ENCODE measurements at places on chromosomes 16 and 17.

DNA sequence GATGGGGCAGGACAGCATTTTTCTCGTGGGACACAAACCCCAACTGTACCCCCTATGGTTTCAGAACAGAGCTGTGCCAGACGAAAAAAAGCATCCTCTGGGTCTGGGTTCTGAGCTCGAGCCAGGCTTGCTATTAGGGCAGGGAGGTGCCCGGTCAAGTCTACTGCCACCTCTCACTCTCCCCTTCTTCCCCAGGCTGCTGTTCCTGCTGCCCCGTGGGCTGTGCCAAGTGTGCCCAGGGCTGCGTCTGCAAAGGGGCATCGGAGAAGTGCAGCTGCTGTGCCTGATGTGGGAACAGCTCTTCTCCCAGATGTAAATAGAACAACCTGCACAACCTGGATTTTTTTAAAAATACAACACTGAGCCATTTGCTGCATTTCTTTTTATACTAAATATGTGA lies 1.1 kb downstream of the MT1E start:
- DNase-seq = no peak

- no peak for DNase-seq
Measured at GRCh38 chr16:66265556-66266141, 100.8 kb upstream of the CDH5 start.

DNA sequence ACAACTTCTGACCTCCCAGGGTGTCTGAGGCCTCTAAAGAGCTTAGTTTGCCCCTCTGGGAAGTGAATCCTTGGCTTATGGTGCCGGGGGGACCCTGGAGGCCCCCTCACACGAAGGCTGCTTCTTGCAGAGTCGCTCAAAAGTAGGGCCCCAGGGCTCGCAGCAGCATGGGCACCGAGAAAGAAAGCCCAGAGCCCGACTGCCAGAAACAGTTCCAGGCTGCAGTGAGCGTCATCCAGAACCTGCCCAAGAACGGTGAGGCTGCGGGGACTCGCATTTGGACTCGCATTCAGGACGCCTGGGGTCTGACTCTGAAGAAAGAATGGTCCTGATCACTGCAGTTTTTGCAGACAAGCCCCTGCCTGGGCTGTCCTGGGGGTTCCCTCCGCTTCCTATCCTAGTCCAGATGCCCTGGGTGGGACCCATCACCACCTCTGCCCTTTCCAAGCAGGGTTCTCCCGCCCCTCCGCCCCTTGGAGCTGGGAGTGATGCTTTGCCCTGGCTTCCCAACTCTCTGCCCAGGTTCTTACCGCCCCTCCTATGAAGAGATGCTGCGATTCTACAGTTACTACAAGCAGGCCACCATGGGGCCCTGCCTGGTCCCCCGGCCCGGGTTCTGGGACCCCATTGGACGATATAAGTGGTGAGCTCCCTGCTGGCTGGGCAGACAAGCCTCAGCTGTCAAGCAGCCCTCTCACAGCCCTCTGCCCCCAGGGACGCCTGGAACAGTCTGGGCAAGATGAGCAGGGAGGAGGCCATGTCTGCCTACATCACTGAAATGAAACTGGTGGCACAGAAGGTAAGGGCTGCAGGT lies 698 bp downstream of the ACBD4 start:
- DNase-seq = no peak

DNA sequence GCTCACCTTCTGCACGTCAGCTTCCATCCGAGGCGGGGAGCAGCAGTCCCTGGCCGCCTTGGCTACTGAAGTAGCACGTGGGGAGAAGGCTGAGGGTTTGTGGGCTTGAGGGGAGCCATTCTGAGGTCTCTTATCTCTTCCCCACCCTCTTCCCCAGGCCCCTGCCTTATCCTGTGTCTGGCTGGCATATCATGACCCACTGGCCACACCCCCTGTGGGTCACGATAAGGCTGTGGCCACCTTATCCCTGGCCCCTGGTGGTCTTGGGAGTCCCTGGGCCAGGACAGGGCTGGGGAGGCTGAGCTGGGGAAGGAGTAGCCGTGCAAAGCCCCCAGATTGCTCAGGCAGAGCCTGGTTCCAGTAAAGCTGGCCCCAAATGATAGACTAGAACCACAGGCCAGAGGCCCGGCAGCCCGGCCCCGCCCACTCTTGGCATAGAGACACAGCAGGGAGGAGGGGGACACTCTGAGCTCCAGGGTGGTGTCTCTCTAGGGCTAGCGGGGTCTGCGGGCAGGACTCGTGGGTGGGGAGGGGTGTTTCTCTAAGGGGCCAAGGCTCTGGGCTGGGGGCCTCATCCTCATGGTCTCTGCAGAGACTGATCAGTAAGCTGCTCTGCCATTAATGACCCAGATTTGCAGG lies 7.6 kb downstream of the SPNS2 start:
- no peak for DNase-seq

DNA sequence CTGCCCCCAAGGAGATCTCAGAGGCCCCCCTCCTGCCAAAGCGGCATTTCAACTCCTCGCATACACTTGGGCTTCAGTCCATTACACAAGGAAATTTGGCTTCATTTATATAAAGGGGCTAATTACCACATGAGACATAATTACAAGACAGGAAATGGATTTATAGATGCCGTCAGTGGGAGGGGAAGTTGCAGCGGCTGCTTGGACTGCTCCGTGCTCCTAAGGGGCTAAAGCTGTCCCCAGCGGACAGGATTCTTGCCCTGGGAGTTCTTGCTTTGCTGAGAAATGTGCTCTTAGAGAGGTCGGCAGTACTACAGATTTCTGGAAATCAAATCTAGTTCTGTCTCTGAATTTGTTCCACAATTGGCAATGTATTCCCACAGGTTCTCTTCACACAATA lies 57.2 kb upstream of the NLK start:
- no peak for DNase-seq

GRCh38 chr16:82623241-82623640 lies 3.5 kb upstream of the CDH13 start:
- no peak for DNase-seq

DNA sequence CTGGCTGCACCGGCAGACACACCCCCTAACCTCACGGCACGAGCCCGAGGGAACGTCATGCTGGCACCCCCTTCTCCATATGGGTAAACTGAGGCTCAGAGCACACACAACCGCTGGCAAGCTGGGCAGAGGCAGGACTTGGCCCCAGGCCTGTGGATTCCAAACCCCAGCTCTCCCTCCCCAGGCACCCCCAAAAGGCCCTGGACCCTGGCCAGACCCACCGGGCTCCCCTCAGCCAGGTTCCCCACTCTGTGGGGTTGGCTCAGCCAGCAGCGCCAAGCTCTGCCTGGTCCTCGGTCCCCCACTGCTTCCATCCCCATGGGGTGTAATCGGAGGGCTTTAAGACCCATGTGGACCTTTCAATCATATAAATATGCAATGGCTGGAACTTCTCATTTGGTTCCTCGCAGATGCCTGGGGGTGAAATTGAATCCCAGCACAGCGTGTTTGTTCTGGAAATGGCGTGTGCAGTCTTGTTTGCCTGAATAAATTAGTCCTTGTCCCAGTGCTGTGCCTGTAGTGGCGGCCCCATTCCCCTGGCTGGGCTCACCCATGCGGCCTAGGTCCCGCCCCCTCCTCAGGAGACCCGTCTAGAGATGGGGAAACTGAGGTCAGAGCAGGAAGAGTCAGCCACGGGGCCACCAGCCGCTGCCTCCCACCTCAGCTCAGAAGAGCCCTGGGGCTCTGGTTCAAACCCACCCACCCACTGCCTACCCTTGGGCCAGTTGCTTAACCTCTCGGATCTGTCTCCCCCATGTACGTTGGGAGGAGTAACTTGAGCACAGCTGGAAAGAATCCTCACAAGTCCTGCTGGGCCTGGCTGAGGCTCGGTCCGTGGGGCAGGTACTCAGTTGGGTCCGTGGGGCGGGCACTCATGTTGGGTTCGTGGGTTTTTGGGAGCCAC lies 57.3 kb downstream of the ZFPM1 start:
- no peak for DNase-seq

- DNase-seq = no peak
Measured at GRCh38 chr16:19683453-19684236, 34.4 kb downstream of the KNOP1 start.

DNA sequence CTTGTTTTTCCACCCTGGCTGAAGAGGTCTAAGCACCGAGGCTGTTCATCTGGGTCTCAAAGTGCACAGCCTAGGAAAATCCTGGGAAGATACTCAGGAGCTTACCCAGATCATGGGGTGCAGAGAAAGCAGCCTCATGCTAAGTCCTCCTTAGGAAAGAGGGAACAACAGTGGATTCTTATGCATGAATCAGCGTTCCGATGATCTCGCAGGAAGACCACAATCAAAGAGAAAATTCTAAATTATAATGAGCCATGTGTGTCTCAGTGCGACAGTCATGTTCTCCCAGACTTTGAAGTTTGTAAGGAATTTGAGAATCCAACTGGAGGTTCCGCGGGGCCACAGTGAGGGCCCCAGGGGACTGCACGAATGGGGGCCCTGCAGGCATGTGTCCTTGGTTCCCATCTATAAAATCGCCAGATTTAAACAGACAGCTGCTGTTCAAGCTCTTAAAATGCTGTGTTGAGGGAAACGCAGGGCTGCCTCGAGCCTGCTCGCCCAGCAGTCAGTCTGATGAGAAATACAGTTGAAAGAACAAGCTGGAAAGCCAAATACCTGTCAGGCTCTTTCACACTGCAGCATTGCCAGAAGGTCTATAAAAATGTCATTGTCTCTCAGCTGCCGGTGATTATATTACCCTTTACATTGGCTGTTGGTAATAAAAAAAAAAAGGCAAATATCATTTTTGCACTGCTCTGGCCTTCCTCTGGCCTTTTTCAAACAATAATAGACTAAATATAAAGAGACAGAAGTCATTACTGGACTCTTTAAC lies 152.1 kb downstream of the PMP22 start:
- DNase-seq = no peak

- no peak for DNase-seq
Measured at GRCh38 chr17:80894439-80894721, 97.3 kb upstream of the CHMP6 start.

- no peak for DNase-seq
Measured at GRCh38 chr16:4110065-4110464, 6.2 kb downstream of the ADCY9 start.

GRCh38 chr16:81817789-81818567 lies 38.9 kb downstream of the PLCG2 start:
- DNase-seq = no peak

DNA sequence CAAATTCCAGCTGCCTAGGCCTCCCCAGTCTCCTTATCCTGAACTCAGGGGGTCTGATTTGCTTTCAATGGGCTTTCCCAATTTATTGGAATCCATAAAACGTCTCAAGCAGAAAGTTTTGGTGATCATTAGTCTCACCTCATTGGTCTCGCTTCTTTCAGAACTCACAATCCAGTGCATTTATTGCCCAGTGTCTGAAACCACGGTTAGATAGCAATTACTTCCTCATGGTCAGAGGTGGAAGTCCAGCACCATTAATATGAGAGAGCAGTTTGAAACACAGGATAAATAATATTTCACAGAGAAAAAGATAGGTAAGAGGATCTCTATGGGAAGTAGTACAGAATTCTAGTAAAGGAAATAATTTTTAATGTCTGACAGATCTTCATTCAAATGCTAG lies 128.7 kb downstream of the TOX3 start:
- no peak for DNase-seq

DNA sequence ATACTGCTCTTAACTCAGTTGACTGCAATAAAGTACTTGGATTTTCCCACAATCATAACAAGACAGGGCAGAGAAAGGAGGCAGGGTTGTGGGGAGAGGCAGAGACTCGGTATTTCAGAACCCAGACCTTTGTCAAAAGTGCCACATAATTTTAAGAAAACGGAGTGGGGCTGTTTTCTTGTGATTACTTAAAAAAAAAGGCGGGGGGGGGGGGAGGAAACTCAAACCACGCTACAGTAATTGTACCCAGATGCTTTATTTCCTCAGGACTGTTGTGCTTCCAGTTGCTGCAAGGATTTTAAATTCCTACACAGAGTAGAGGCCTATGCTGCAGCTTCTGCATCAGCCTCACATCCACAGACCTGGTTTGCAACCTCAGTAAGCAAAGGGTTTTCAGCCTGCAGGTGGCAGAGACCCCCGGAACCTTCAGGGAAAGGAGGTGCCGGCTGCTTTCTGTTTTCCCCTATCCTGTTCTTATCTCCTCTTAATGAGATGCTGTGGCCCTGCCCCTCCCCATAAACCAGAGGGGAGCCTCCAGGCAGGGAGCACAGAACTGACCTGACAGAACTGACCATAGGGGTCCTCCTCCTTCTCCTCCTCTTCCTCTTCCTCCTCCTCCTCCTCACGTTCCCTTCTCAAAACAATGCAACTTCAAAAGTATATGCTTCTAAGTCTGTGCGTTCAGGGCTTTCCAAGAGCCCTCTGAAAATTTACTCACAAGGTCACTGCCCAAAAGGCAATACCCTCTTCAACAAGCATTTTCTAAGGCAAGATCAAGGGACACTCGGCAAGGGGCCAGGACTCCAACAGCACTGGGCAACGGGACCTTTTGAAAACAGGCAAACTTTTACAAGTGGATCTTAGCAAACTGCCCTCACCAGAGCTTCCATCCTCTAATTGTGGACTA lies 7.5 kb downstream of the AXIN2 start:
- DNase-seq = no peak

- DNase-seq = no peak
Measured at GRCh38 chr17:69103557-69104233, 38.0 kb downstream of the ABCA6 start.

GRCh38 chr17:42281571-42282096 lies 5.4 kb upstream of the STAT5B start:
- peak; percentile 25 for DNase-seq

DNA sequence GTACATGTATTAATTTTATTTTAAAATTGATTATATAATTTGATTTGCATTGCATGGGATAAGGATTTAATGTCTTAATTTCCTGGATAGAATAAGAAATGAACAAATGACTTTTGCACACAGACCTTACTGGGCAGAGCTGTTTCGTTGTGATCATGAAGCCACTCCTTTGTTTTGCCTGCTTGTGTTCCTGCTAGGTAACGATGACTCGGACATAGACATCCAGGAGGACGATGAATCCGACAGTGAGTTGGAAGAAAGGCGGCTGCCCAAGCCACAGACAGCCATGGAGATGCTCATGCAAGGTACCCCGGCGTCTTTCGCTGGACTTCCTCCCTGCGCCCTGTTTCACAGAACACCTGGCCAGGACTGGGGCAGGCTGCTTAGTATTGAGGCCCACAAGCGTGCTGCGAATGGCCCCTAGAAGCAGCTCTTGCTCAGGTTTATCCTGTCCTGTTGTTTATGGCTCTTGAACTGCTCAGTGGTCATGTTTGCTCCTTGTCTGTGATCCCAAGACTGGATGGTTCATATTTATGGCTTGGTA lies 29.6 kb downstream of the CLUAP1 start:
- no peak for DNase-seq

- DNase-seq = peak; percentile 22
Measured at GRCh38 chr17:39753514-39754160, 15.9 kb downstream of the GRB7 start.

DNA sequence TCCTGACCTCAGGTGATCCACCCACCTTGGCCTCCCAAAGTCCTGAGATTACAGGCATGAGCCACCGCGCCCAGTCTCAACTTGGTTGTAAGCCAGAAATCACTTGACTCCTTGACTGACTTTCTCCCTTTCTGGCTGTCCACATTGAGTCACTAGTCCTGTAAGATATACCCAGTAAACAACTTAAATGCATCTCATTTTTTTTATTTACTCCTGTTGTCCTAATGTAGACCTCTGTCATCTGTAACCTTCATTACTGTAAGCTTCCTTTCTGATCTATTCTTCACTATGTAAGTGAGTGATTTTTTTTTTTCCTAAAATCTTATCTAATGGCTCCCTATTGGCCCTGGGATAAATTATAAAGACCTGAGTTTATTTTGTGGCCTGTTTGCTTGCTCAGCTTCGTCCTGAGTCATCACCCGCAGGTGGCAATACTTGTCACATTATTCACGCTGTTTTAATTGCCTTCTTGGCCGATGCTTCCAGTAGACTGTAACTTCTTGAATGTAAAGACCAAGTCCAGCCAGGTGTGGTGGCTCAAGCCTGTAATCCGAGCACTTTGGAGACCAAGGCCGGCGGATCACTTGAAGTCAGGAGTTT lies 41.0 kb downstream of the PAFAH1B1 start:
- DNase-seq = no peak

All from NCI-H1092 (cell line).